ENCODE measurements at places on chromosomes 2 and 18.

DNA sequence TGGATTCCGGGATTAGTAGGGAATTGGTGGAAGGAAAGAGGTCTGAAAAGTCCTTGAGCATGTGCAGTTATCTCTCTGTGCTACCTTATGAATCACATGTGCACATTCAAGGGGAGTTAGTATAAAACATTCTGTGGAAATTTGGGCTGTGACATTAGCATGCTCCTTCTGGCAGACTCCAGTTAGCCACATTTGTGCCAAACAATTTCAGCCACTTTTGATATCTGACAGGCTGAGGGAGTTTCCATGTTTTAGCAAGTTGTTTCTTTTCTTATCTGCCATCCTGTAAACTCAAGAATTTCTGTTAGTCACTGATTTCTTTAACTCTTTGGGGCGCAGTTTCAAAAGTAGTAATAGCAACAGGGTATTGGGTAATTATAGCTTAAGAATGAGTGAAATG, 28.3 kb upstream of the GYPC start:
- no peak for DNase-seq

DNA sequence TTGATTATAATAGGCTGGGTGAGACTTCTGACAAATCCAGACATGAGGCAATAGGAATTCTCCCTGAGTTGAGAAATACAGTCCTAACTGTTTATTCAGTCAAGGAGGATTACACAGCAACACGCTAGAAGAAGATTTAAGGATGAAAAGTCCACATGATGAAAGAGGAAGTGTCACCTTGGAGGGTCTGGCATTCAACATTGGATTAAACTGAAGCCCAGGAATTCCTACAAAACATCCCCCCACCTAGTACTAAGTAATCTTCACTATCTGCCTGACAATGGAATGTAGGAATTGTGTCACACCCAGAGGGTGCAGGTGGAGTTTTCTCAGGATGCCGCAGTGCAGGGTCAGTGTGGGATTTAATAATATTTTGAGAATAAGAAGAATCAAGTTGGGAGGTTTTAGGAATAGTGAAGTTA, 142.4 kb downstream of the SOCS6 start:
- no peak for DNase-seq

GRCh38 chr2:192157776-192158175, 37.0 kb downstream of the TMEFF2 start:
- DNase-seq, result no peak

DNA sequence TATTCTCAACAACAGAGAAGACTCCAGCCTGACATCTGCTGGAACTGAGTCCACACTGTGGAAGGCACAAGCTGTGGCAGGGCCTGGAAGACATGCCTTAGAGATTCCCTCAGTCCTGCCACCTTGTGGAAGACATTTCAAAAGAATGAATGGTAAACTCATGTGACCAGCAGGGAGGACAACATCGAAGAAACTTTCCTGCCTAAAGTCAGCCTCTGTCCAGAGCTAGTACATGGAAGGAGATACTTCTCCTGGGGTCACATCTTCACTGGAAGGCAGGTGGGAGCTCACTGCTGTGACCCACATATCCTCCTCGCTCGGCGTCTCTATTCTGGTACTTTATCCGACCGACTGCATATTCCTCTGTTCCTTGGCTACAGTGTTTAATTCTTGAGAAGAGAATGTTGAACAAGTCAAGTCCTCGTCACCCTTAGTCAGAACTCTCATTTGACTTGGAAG, 59.5 kb downstream of the PUM2 start:
- DNase-seq, result peak; percentile 28

DNA sequence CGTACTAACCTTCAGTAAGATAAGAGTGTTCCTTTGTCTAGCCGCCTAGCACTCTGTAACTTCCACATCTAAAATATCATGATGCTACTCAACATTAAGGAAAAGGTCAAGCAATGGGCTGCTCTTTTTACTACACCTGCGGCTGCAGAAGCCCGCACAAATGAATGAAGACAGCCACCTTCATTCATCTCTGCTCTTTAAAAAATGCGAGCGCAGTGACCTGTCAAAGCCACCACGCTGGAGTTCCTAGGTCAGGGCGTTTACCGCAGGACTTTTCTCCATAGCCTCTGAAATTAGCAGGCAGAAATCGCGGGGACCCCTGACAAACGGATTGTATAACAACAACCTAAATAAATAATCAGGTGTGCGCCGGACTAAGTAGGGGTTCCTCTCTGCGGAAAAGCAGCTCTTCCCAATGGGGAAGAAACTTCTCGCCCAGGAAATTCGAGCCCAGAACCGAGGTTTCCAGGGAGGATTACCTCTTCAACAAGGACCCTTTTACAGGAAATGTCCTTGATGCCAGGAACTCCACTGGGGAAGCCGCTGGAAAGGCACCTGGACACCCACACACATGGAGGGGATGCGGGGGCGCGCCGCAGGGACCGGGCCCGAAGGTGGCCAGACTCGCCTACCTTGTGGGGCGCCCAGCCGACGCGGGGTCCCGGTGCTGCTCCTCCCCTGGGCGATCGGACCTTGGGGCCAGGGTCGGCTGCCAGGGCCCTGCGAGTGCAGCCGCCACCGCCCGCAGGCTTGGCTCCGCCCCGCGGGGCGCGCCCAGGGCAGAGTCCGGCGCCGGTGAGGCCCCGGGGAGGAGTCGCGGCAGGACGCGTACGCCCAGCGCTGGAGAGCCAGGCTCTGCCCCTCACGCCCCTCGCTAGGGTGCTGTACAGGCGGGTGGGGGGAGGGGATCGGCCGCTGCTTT, at the start of gene CCDC68:
TSS of gene CCDC68 (minus strand) at position 758 of the 922 bp plus-strand sequence. CDS start 16,670 bp downstream, outside the sequence.
- DNase-seq, result no peak

GRCh38 chr2:16394072-16394985, 271.3 kb downstream of the CYRIA start:
- DNase-seq, result no peak

DNA sequence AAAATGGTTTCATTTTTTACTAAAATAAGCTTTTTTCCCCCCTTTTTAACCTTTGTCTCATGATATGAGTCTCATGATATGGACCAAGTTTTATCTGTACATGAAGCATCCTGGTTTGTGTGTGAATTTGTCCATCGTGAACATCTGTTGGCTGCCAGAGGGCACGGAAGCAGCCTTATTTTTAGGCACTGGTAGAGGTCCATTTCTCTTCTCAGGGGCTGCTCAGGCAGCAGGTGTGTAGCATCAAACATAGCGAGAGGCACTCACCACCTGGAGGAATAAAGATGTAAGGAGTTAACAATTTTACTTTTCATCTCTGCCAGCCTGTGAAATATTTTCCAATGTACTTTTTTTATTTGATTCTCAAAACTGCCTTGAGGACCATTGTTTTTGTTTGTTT, 134.5 kb downstream of the RHBDD1 start:
- DNase-seq, result no peak

DNA sequence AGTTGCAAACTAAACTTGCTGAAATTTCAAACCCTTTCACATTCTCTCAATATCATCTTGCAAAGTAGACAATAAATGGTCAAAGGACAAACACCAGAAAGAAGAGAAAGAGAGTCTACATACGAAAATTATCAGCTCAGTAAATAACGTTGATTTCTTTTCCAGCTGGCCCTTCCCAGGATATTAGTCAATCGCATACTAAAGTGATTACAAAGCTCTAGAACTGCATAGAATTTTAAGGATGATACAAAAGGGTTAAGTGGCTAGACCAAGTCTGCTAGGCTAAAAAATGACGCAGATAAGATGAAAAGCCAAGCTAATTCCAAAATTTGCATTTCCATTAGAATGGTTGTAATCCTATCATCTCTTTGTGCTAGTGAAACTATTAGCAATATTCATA, 405.7 kb downstream of the FBXO15 start:
- DNase-seq, result no peak

GRCh38 chr2:160275656-160276055, 75.6 kb upstream of the ITGB6 start:
- no peak for DNase-seq

DNA sequence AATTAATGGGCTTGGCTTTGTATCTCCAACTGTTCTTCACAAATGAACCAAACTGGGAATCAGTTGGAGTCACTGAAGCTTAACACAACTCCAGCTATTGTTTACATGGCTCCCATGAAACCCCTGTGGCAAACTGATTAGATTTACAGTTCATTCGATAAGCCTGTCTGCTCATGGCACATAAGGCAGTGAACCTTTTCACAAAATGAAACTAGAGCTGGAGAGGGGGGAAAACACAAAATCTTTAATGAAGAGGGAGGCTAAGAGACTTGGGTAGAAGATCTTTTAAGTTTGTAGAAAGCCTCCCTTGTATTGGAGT, 11.6 kb upstream of the ITGA6 start:
- DNase-seq, result no peak
